ENCODE measurements at places on chromosomes 5 and 9.

GRCh38 chr5:53133020-53133419 is 23.5 kb upstream of the MOCS2 start:
- no peak for DNase-seq

DNA sequence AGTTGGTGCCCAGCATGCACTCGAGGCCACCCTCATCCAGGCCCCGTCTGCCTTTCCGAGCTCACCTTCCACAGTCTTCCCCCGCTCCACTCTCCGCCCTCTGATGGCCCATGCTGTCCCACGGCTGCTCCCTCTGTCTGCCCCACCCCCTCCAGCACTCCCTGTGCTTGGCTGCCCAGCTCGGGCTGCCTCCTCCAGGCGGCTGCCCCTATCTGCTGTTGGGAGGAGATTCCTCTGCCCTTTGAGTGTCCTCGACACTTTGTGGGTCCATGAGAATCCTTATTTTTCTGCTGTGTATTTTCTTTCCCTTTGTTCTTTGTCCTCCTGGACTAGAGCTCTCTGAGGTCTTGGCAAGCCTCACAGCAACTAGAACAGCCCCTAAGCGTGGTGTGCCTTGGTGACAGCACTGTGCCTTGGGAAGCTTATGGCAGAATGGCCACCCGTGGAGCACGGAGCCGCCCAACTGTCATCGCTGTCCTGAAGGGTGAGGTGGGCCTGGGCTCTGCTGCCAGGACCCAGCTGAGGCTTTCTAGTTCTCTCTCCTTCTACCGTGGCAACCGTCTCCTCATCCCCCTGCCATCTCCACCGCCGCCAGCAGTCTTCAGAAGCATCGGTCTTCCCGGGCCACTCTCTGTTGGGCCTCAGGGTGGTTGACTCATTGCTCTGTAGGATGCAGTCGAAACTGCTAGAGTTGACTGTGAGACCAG is 5.2 kb downstream of the NTMT1 start:
- DNase-seq: no peak

- no peak for DNase-seq
These were observed 58.4 kb upstream of the NUDT12 start for GRCh38 chr5:103620851-103621547.

DNA sequence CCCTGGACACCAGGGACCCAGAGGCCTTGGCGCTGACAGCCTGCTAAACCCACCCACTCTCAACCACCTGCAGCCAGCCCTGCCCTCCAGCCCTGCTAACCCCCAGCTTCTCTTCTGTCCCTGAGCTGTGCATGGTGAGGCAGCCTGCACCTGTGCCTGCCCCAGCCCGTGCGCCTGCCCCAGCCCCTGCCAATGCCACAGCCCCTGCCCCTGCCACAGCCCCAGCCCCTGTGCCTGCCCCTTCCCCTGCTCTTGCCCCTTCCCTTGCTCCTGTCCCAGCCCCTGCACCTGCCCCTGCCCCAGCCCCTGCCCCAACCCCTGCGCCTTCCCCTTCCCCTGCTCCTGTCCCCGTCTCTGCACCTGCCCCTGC is 43.3 kb upstream of the IRX4 start:
- no peak for DNase-seq

All from fibroblast of gingiva (primary cell).